Kidney capillary endothelial cell (primary cell): ENCODE measurements at places on chromosomes 16 and 17.

DNA sequence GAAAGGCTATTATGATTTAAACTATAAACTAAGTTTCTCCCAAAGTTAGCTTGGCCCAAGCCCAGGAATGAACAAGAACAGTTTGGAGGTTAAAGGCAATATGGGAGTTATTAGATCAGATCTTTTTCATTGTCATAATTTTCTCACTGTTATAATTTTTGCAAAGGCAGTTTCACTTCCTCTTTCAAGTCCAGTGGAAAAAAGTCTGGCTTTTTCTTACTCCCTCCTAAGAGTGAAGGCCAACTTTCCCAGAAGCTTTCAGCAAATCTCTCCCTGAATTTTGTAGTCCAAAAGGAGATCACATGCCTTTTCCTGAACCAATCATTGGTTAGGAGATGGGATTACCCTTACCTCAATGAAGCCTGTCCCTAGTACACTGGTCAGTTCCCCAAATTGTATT lies 9.1 kb upstream of the BLMH start:
- no peak for DNase-seq

DNA sequence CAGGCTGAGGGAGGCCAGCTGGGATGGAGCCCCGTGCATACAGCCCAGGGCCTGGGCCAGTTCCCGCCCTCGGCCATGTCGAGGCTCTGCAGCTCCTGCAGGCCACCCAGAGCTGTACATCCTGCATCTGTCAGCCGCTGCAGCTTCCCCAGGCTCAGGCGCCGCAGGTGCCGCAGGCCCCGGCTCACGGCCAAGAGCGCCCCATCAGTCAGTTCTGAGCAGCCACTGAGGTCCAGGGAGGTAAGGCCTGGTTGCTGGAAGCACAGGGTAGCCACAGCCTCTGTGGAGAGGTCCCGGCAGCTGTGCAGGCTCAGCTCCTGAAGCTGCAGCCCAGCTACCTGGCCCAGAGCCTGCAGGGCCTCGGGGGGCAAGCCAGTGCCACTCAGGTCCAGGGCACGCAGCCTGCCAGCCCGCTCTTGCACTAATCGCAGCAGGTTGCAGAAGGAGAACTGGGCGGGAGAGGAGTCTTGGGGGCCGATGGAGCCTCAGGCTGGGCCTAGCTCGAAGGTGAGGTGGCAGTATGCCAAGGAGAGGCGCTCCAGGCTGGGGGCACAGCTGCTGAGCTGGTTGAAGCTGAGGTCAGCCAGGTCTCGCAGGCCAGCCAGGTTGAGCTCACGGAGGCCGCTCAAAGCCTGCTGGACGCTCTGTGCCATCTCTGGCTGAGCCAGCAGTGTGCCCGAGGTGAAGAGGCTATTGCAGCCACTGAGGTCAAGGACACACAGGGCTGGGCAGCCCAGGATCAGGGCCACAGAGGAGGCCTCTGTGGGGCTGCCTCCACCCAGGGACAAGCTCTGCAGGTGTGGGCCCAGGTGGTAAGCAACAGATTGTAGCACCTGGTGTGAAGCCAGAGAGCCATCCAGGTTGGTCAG lies 11.4 kb downstream of the ELMO3 start:
- no peak for DNase-seq

DNA sequence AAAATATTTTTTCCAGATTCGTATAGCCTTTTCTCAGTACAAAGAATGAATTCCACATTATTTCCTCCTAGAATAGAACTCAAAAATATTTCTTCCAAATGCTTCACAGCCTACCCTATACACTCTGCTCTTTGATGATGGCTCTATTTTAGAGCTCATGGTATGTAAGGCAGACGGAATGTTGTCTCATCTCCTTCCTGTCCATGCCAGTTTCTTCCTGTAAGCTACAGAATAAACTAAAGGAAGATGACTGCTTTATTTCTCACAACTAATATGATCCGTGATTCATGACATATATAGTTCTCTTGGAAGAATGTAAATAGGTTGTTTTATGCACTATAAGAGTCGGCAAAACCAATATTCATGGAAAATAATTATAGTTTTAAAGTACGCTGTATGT lies 723.1 kb downstream of the CDH11 start:
- DNase-seq: peak; percentile 85

DNA sequence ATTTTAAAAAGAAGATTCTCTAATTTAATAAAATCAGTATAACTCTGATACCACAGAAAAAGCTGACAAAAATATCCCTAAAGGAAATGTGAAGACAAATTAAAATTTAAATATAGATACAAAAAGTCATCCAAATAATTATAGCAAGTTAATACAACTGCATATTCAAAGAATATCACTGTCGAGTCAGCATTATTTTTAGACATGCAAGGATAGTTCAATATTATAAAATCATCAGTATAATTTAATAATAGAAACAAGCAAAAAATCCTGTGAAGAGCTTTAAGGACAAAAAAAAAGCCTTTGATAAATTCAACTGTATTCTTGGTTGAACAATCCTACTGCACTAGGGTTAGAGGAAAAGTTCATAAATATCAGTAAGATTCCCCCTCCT lies 21.0 kb upstream of the CDYL2 start:
- DNase-seq: peak; percentile 8

DNA sequence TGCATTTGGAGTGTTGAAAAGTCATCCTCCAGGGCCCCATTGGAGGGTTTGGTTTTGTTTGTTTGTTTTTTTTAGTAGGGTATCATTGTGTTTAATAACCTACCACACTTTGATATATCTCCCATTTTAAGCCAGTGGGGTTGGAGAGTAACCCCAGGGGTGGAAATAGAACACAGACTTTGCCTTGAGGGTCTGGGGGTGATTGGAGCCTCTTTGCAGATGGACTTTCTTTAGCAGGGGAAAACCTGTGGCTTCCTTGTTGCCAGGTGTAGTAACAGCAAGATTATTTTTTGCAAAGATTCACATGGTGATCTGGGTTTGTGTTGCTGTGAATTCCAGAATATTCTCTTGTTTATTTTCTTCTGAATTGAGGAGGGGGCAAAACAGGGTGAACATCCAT lies 1.5 kb downstream of the ABCC1 start:
- no peak for DNase-seq

- no peak for DNase-seq
Measured at GRCh38 chr16:21646721-21647561, 5.5 kb downstream of the IGSF6 start.

DNA sequence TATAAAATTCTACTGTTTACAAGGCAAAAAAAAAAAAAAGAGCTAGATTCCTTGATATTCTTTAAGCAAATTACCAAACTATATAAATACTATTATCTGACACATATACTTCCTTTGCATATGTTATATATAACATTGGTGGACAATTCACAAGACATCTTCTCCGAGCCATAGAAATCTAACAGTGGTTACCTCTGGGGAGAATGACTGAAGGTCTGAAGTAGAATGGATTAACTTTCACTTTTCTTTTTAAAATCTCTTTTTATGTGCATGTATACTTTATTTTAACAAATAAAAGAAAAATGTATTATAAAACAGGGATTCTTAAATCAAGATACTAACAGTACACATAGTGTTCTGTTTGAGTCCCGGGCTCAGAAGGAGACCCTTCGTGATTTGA lies 131.0 kb downstream of the MRTFB start:
- no peak for DNase-seq

- peak; percentile 99 for DNase-seq
Measured at GRCh38 chr17:44794851-44795413, 35.2 kb downstream of the GJC1 start.

- DNase-seq: no peak
Measured at GRCh38 chr16:71658771-71659170, 32.8 kb downstream of the MARVELD3 start.

DNA sequence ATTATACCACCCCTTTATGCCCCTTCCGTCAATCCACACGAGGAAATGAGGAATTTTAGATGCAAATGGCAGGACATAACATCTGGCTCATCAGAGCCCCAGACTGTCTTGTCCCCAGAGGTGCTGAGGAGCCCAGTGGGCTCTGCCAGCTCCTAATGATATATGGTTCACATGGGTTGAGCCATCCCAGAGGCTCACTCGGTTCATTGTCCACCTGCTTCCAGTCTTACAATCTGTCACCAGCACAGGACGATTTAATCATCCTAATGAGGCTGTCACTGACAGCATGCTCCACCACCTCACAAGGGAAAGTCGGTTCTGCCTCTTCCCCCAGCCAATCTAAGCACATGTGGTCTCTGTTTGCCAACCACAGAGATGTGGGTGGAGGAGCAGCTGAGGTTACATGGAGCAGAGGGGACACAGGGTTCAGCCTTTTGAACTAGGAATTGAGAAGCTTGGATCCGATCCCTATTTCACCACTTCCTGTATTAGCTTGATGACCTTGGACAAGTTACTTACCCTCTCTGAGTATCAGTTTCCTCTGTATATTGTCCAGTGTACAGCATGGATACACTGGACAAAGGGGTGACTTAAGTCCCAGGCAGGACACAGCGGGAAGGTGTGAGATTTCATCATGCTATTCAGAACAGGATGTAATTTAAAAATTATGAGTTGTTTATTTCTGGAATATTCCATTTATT lies 27.0 kb upstream of the DHX8 start:
- DNase-seq: no peak

DNA sequence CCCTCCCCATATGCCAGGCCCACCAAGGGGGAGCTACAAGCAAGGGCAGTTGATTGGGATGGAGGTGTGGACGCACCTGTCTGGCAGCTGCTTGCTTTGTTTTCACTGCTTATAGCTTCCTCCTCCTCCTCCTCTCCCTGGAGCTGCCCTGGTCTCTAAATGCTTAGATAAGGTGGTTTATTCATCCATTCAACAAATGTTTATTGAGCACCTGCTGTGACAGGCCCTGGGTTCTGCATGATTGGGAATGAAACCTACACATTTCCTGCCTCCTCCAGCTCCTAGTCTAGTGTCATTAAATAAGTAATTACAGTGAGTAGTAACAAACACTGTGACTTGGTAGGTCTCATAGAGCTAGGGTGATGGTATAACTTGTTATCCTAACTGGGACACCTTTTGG lies 17.4 kb upstream of the MAP3K14 start:
- no peak for DNase-seq

DNA sequence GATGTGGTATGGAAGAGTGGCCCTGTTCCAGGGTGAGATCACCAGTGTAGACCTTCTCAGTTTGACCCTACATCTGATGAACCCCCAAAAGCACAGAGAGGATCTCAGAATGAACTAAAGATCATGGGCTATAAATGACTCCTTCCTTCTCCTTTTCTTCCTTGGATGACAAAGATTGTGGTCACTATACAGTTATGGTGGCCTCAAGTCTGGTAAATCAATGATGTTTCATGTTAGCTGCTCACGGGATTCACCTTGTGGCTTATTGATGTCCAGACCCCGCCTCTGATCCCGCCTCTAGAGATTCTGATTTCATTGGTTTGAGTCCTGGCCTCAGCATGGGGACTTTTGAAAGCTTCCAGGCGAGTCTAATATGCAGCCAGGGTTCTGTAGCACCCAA lies 112.2 kb downstream of the PITPNC1 start:
- no peak for DNase-seq

GRCh38 chr17:55870044-55870443 lies 119.2 kb downstream of the PCTP start:
- DNase-seq: no peak

DNA sequence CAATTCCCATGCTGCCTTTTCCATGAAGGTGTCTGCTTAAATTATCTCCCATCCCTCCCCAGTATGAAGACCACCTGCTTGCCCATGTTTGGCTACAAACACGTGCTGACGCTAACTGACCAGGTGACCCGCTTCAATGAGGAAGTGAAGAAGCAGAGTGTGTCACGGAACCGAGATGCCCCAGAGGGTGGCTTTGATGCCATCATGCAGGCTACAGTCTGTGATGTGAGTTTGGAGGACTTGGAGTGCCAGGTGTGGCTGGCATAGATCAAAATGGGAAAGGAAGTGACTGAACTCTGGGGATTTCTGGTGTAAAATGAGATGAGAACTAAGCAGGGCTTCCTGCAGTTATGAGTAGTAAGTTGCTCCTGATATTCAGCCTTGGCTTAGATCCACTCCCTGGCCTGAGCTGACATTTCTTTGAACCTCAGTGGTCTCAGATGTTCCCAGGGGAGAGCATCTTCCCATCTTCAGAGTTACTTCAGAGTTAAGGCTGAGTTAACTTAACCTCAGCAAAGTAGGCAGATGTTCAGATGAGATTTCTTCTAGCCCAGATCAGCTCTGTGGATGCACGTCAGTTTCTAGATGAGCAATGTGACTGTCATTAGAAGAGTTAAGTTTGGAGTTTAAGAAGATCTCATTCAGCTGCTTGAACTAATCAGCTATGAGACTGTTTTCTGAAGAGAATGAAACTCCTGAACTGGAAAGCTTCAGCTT lies 32.7 kb downstream of the ITGB3 start:
- no peak for DNase-seq

GRCh38 chr16:79651363-79651762 lies 50.8 kb upstream of the MAF start:
- DNase-seq: no peak

- DNase-seq: peak; percentile 94
Measured at GRCh38 chr16:20910781-20911321, 10.3 kb downstream of the LYRM1 start.

GRCh38 chr17:38564869-38565268 lies 40.9 kb downstream of the SRCIN1 start:
- DNase-seq: no peak

DNA sequence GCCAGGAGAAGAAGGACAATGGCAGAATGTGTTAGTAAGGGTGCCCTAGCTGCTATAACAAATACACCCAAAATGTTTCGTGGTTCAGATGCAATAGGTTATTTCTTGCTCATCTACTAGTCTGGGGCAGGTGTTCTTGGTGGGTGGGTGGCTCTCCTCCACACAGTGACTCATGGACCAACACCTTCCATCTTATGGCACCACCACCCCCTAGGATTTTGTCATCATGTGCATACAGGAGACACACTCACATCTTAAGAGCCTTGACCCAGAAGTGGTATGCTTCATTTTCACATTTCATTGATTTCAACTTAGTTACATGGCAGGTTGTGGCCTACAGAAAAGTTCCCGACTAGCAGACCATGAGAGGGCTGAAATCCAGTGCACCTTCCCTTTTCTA lies 114.7 kb downstream of the AMFR start:
- DNase-seq: no peak

- no peak for DNase-seq
Measured at GRCh38 chr17:7586673-7587419, 3.0 kb downstream of the SOX15 start.

- DNase-seq: peak; percentile 59
Measured at GRCh38 chr17:69525920-69526841, 111.7 kb downstream of the MAP2K6 start.

DNA sequence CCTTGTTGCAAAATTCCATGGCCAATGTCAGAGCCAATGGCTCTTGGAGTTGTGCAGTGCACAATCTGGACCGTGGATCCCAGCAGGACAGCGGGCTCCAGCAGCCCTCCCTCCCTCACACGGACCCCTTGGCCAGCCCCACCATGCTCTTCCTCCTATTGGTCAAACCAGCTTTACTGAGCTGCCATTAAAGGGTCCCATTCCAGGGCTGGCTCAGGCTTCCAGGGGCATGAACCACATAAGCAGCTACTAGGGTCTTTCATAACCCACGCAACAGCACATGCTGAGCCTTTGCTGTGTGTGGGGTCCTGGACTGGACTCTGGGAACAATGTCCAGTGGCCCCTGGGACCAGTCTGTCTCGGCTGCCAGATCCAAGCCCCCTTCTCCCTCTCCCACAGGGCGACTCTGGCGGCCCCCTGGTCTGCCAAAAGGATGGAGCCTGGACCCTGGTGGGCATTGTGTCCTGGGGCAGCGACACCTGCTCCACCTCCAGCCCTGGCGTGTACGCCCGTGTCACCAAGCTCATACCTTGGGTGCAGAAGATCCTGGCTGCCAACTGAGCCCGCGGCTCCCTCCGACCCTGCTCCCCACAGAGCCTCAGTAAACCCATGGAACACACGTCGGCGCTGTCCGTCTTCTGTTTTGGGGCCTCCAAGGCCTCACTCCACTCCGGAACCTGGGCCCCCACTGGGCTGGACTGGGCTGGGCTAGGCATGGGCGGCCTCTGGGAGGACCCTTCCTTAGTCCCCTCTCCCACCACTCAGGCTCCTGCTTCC lies 5.7 kb downstream of the CTRB1 start:
- DNase-seq: no peak
